Naive thymus-derived CD4-positive, alpha-beta T cell (primary cell): ENCODE measurements at places on chromosomes 5 and 9. TPM values are rescaled to one million over a fixed set of nuclear protein-coding genes. Genes with fewer than 3 reads are reported as not detected.

- H3K4me1 ChIP-seq, result no peaks in the 10 kb centered on the region
- H3K36me3 ChIP-seq, result peaks cover 12% of the 10 kb centered on the region
- DNase-seq, result no peak
- H3K4me3 ChIP-seq, result no peak overlapping the region
These were observed 168.9 kb downstream of the MAPKAP1 start for GRCh38 chr9:125538092-125538473.

GRCh38 chr5:96743065-96743768 is 64.5 kb downstream of the ERAP1 start:
- no peak for DNase-seq
- H3K4me3 ChIP-seq, result no peak overlapping the region
- peak overlapping the region; percentile 13 for H3K27ac ChIP-seq
- no peaks in the 10 kb centered on the region for H3K27me3 ChIP-seq
- H3K4me1 ChIP-seq, result no peaks in the 10 kb centered on the region

DNA sequence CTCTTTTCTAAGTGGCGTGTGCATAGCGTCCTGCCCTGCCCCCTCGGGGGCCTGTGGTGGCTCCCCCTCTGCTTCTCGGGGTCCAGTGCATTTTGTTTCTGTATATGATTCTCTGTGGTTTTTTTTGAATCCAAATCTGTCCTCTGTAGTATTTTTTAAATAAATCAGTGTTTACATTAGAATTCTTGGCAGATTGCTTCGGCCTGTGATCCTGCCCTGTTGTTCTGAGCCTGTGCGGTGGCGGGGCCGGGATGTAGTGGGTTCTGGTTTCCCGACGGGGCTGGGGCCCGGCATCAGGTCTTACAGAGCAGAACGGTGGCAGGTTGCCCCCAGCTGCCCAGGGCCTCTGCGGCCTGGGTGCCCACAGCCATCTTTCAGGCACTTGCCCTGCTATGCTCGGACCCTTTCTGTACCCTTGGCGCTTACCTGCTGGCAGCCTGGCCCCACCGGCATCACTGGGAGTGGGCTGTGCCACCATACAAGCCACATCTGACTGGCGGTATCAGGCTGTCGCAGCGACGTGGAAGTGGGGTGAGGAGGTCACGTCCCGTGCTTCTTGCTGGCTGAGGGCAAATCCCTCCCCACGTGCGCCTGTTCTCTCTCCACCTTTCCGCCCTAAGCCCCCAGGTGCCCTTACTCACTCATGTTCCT is 9.0 kb downstream of the QRFP start:
- no peaks in the 10 kb centered on the region for H3K36me3 ChIP-seq
- H3K4me3 ChIP-seq, result no peak overlapping the region
- no peaks in the 10 kb centered on the region for H3K4me1 ChIP-seq
- no peaks in the 10 kb centered on the region for H3K27me3 ChIP-seq

The PGM5 gene
- 1.4 TPM for total RNA-seq
